ENCODE measurements at places on chromosomes 12 and 14.

DNA sequence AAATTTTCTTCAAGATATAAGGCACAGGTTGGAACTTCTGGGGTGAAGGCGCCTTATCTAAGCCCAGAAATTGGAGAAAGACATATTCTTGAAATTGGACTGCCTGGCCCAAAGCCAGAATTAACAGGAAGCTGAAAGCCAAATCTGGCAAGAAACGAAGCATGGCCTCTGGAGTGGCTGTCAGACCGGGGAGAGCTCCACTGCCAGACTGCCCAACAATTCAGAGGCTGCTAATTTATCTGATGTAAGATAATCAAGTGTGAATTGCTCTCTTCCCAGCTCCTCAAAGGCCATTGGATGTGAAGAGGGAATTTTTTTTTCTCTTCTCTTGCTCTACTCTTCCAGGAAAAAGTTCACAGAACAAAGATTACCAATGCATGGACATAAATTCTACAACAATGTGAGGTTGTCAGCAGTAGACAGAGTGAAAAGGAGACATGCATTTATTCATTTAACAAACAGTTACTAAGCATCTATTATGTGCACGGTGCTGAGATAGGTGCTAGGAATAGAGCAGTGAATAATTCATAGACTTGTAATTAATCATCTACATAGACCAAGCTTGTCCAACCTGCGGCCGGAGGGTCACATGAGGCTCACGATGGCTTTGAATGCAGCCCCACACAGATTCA lies at the start of gene GDF3:
GDF3 (minus strand) TSS at position 210 of the 632 bp plus-strand sequence; CDS start at position 163, 47 bp downstream.
- DNase-seq, result no peak

- no peak for DNase-seq
These were observed 5.9 kb upstream of the FOXN3 start for GRCh38 chr14:89422952-89423345.

DNA sequence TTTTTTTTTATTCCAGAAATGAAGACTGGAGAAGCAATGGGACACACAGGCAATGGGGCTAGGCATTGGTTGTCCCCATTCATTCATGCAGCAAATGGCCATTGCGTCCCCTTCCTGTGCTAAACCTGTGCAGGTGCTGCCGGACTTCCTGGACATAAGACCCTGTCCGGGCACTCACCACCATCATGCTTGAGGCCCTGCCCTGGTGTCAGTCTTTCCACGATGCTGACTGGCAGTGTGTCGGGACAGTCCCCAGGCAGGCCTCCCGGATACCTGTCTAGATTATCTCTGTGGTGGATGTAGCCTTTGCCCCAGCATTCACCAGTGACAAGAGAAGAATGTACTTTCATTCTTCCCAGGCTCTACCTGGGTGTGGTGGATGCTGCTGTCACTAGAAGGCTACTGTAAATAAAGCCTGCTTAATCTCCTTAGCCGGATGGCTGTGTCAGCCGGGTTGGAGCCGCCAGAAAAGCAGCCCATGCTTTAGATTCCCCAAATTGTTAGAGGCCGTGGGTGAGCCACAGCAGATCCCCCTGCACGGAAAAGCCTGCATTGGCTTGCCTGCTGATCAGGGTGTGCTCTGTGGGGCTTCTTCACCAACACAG lies 94.5 kb upstream of the PARP11 start:
- DNase-seq, result no peak

DNA sequence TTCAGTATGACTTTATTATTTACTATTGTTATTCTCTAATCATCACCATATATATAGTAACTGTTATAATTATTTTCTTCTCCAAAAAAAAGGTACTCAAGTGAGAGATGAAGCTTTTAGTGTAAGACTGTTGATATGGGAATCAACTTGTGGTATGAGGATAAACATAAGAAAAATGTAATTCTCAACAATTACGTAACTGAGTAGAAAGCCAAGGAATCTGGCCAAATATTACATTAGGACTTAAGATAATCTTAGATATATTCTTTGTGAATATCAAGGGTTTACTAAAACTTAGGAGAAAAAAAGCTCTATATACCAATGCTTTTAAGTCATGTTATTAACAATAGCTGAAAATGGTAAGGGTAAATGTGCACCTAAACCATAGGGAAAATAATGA lies 13.3 kb downstream of the SENP1 start:
- no peak for DNase-seq

- no peak for DNase-seq
These were observed 6.8 kb downstream of the CDKL1 start for GRCh38 chr14:50389668-50390441.

DNA sequence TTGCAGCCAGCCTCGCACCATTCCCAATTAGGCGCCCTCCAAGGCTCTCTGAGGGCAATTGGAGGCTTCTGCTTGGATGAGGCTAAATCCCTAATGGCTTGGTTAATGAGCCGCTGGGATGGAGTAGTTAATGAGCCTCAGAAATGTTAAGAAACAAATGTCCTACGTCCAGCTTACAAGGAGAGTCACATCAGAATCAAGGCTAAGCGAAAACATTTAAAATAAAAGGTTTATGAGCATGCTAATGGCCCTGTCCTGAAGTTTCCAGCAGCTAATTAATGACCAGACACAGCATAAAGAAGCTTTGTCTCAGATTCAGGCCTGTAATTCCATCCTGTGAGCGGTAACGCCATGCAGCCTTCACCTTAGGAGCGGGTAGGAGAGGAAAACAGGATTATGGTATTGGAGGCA lies 200.7 kb upstream of the BCL2L14 start:
- no peak for DNase-seq

GRCh38 chr12:32467959-32468863 lies 68.9 kb downstream of the FGD4 start:
- no peak for DNase-seq

DNA sequence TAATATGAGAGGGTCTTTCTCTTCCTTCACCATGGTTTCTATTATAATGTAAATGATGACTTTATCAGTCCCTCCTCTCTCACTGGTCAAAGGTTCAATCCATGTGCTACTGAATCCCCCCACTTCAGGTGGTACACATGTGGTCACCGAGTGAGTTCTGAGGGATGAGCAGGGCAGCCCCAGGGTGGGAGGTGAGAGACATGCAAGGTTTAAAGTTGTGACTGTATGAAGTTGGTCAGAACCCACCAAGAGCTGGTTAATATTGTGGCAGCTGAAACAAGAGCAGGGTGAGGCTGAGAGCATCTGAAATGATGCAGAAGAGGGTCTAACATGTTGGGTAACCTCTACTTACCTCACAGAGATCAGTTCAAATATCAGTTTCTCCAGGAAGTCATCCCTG lies 444.7 kb upstream of the FBXO33 start:
- DNase-seq, result no peak

DNA sequence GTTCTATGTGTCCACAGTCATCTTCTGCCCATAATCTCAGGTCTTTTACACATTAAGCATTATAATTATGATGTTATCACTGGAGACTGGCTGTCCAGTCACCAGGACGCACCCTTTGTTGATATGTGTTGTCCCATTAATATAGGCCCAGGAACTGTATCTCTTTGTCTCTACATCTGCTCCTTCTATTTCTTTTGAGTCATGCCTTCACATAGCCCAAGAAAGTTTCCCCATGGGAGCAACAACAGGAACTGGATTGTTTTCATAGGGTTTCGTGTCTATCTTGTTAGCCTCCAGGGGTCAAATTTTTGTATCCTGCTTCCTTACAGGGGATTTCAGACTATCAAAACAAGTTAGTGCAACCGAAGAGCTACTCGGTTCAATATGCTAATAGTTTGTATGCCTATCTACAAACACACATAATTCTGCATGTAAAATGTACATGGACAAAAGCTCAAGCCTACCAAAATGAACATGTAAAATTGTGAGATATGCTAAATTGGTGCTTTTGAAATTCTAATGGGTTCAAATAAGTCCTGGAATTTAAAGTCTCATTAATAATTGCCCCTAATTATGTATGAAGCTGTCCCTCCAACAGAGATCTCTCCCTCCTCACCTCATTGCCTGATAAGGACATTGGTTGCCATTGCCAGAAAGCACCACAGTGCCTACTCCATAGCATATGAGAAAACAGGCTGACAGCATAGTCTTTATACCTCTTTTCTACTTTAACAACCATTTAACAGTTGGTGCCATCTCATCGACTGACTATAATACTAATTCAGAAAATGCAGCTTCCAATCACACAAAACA lies 99.8 kb upstream of the DIO2 start:
- DNase-seq, result no peak

DNA sequence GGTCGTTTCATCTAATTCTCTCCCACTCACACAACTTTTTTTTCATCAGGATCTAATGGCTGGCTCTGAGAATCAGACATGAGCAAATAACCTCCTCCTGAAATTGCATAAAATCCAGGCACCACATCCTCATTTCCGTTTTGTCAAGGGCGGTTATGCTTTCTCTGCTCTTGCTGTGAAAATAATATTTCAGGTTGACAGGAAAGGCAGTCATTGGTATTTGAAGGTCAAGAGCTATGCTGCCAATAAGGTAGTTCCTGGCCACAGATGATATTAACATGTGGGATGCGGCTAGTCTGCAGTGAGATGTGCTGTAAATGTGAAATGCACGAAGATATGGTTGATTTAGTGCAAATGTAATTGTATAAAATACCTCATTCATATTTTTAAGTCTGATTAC lies 870.2 kb upstream of the TMEM132C start:
- no peak for DNase-seq

DNA sequence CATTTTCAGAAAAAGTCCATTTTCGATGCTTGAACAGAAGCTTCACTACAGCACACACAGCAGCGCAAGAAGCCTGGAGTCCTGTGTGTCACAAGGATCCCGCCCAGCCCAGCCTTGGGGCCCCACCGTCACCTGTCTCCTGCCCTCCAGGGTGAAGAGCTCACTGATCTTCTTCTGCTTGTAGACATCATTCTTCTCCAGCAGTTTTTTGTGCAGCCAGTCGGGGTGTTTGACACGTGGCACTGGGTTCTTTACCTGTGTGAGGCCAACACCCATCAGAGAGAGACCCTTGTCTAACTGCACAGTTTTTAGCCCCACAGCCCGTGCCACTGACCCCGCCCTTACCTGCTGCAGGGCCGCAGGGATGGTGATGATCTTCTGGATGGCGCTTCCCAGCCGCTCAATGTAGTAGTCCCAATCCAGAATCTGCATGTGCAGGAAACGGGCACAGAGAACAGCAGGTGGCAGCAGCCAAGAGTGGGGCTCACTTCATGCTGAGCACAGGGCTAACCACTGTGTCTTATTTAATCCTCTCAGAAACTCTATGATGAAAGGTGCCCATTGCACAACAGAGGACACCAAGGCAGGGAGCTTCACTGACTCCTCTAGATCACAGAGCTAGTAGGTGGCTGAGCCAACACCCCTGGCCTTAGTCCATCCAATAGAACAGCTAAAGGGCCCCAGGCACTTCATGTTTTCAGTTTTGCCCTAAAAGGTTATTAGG lies 30.0 kb downstream of the POLE start:
- DNase-seq, result no peak

DNA sequence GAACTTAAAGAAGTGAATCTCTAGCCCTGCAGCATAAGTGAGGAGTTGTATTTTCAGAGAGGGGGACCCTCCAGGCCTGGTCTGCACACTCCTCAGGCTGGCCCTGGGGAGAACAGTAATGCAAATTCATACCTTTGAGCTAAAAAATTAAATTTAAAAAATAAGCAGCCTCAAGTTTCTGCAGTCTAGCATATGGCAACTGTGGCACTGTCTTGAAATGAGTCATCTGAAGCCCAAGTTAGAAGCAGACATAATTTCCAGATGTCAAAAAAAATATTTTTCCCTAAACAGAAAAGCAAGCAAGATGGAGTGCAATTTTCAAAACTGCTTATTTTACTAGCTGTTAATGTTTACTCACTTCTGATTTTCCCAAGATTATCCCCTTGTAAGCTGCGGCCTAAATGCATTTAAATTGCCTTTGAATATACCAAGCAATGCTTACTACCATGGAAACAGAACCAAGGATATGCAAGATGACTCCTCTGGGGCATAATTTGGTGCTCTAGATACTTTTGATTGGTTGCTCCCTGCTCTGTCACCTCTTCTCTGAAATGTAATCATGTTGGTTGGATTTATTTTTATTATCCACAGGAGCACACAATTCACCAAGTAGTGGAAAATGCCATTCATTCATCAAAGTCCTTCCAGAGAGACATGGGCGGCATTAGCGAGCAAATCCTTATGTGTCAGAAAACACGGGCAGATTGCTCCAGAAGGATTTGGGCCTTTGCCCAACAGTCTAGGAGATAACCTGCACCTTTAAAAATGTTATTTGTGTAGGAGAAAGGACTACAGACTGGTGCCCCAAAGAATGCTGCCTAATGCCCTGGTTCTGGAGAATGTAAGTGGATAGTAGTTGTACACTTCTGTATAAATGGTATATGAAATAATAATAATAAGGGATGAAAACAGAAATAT lies 25.0 kb upstream of the DHRS7 start:
- DNase-seq, result no peak

DNA sequence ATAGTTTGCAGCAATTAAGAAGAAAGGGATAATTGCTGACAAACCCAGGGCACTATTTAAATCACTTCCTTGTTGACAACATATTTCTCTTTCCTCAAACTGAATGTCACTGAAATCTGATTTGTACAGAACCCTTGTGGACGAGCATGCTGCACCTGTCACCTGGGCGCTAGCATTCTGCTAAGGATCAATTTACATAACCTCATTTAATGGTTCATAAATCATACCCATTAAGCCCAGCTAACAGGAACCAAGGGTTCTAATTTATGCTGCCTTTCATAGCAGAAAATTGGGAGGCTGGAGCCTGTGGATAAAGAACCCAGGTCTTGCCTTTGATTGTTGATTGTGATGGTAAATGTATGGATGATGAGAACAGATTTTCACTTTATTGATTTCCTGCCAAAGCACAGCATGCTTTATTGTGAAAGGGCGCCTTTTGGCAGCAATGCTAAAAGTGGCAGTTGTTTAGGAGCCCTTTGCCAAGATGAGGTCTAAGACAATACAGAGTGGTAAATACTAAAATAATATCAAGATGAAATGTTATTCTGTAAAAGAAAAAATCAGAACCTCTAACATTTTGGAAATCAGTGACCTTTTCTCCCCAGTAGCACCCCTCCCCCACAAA lies 95.4 kb downstream of the NKX2-1 start:
- DNase-seq, result no peak

Data from left kidney (tissue), 8 donors.